ENCODE measurements at places on chromosomes 2 and 18.

- DNase-seq: no peak
Observed at GRCh38 chr18:59300676-59301285, 17.7 kb downstream of the CPLX4 start.

DNA sequence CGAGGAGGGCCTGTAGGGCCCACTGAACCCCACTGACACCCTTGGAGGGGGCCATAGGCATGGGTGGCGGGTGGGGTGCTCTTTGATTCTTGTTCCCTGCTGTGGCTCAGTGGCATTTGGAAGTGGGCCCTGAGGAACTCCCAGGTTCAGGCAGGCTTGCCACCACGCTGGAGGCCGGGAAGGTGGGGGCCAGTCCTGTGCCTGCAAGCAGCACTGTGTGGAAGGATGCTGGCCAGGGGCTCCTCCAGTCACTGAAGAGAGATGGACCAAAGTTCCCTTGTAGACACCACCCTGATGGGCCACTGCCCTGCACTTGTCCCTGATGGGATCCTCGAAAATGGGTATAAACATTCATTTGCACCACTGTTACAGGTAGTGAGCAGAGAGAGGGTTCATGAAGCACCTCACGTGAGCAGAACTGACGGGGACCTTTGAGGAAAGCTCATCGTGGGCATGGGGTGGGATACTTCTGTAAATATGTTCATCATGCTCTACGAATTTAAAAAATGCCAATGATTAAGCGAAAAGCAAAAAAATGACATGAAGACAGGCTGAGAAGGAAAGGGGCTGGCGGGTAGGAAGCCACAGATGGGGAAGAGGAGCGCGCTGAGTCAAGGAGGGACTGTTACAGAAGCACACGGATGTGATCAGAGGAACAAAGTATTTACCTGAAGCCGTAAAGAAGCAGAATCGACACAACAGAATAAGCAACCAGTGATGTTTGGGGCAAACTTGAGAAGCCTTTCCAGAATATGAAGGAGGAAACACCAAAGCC, 45.2 kb upstream of the ASB1 start:
- no peak for DNase-seq

GRCh38 chr18:45627204-45627526, 11.9 kb downstream of the SLC14A2 start:
- no peak for DNase-seq

DNA sequence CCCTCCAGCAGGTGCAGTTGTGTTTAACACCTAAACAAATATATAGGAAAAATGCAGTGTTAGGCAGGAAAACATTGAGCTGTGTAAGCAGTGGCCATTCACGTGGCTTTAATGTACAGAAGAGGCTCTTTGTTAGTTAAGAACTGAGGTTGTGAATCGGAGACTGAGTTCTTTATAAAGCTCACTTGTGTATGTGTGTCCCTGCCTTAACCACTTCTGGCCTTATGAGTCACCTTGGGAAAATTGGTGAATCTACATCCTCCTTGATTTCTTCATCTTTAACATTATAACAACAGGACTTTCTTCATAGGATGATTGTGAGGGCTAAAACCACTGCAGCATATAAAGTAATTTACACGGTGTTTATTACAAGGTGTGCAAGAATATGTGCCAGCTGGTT, 188.4 kb upstream of the TPO start:
- no peak for DNase-seq

- no peak for DNase-seq
Observed at GRCh38 chr2:17792515-17792914, 23.7 kb upstream of the MSGN1 start.

DNA sequence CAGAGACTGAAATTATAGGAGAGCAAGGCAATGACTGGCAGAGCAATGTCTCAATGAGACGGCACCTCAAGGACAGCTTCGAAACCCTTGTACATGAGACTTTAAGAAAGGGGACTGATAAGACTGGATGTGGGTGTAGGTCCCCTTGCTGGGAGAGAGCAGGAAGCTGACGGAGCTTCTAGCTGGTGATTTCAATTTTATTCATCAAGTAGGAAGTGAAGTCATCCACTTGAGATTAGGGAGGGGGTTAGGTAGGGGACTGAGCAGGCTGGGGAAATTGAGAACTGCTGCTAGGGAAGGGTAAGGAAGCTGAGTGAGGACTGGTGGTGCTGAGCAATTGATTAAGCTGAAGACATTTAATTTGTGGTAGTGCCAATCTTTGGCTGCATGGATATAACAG, 99.5 kb upstream of the ITGB6 start:
- DNase-seq: no peak

DNA sequence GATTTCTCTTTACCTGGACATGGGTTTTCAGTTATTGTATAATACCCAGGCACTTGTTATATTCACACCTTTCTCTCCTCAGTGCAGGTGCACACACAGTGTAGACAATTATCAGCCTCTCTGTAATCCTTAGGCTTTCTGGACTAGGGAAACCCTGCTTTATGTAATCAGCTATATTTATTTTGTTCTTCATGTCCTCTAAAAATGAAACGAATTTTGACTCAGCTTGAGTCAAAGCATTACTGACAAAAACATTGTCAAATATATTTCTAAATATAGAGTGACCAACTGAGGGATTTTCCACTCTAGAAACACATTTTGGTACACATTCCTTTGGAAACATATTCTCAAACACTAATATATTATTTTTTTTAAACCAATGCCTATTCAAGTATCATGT, 144.8 kb upstream of the GULP1 start:
- DNase-seq: no peak

- DNase-seq: no peak
Observed at GRCh38 chr2:26875065-26875634, 27.2 kb downstream of the DPYSL5 start.

- DNase-seq: no peak
Observed at GRCh38 chr2:210818473-210818872, 262.1 kb downstream of the CPS1 start.

DNA sequence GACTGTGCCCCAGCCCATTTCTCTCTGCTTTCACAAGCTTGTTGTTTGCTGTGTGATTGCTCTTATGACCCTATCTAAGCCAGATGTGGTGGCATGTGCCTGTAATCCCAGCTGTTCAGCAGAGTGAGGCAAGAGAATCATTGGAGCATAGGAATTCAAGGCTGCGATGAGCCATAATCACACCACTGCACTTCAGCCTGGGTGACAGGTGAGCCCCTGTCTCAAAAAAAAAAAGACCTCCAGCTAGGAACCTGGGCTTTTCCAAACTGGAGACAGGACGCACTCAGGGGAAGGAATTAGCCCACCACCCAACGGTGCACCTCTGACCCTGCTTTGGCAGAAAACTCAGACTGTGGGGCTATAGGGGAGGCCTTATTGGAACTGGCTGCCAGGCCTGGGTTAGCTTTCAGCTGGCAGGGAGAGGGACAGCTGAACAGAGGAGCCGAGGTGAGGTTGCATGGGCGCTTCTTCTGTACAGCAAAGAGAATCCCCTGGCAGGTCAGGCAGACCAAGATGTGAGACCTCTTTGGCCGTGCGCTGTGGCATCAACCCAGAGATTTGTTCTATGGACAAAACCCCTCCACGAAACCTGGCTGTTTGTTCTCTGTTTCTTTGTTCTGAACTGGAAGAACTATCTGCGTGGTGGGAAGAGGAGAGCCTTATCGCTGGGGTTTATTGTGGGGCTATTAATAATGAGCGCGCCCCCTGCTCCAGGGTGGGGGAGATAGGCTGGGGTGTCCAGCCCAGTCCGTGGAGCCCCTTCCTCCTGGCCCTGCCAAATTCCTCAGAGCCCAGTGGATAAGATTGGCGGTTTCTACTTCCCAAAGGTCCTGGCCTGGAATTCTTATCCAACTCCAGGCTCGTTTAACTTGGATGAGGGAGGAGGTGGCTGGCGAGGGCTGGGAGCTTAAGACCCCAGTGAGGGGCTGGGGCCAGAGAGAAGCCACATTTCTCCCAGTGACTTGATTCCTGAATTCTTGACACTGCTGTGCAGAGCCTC, 38.8 kb upstream of the SMAD7 start:
- no peak for DNase-seq

DNA sequence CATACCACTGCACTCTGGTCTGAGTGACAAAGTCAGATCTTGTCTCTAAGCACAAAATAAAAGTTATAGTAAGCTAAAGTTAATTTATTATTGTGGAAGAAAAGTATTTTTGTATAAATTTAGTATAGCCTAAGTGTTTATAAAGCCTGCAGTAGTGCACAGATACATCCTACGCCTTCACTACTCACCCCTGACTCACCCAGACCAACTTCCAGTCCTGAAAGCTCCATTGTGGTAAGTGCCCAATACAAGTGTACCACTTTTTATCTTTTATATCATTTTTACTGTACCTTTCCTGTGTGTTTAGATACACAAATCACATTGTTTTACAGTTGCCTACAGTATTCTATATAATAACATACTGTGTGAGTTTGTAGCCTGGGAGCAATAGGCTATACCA, 57.5 kb downstream of the UBE2E3 start:
- no peak for DNase-seq

DNA sequence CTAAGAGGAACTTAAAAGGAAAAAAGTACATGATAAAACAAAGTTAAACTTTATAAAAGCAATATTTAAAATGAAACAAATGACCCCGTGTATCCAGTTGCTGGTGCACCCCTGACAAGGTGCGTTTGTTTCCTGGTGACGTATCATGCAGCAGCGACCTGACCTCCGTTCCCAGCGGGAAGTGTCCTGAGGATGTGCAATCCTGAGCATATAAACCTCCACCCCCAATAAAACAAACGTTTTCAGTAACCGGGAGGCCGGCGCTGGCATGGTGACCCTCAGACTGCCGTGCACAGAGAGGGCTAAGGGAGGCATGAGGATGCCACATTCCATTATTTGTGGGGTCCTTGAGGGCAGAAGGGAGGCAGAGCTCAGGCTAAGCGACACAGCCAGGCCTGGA, 14.8 kb downstream of the SLC66A2 start:
- no peak for DNase-seq

DNA sequence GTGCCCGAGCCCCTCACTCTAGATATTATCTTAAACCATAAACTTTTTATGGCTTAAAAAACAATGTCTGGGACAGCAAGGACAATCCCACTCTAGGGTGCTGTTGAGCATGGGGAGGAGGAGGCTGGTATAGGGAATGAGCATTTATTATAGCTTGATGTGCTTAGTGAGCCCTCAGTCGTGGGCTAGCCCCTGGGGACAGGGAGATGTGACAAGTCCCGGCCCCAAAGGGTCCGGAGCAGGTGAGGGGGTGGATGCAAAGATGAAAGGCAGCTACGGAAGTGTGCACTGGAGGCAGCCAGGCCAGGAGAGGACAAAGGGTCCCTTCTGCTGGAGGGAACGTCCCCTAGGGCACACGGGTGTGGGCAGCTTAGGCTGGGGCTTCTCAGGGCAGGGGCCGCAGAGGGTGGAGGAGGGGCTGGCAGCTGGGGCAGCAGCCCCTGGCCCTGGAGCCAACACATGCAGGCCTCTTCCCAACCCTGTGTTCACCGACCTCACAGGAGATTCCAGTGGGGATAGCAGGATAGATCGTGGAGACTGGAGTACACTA, 106.3 kb upstream of the GPC1 start:
- no peak for DNase-seq

DNA sequence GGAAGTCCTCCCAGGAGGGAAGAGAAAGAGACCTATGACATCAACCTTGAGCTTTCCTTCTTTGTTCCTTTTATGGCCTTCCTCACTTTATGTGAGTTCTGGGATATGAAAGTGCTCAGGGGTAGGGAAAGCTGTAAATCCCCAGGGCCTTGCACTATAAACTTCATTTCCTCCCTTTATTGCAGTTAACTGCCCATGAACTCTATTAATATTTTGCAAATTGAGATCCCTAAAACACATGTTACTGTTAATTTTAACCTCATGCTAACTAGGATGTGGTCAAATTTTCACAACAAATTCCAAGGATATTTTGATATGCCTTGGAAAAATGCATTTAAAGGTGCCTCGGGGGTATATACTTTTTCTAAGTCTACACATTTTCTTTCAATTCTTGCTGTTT, 359.9 kb downstream of the OSR1 start:
- no peak for DNase-seq

DNA sequence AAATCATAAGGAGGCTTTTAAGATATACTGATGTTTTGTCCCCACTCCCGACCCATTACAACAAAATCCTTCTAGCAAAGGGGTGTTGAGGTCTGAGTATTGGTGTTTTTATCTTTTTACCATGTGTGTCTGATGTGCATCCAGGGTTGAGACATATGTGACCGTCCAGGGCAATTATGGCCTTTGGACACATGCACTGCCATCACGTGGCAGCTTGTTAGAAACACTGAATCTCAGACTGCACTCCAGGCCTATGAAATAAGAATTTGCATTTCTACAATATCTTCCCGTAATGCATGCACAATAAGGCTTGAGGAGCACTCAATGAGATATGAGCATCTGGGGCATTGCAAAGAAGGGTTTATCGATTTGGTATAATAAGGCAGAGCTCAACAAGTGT, 235.1 kb upstream of the ZNF804A start:
- no peak for DNase-seq

GRCh38 chr18:59083136-59083818, 56.4 kb upstream of the SEC11C start:
- DNase-seq: no peak

Measured in B cell (primary cell).